ENCODE measurements at places on chromosomes 16 and 17.

GRCh38 chr17:66541461-66542128 lies 239.2 kb downstream of the PRKCA start:
- DNase-seq = peak; percentile 28

DNA sequence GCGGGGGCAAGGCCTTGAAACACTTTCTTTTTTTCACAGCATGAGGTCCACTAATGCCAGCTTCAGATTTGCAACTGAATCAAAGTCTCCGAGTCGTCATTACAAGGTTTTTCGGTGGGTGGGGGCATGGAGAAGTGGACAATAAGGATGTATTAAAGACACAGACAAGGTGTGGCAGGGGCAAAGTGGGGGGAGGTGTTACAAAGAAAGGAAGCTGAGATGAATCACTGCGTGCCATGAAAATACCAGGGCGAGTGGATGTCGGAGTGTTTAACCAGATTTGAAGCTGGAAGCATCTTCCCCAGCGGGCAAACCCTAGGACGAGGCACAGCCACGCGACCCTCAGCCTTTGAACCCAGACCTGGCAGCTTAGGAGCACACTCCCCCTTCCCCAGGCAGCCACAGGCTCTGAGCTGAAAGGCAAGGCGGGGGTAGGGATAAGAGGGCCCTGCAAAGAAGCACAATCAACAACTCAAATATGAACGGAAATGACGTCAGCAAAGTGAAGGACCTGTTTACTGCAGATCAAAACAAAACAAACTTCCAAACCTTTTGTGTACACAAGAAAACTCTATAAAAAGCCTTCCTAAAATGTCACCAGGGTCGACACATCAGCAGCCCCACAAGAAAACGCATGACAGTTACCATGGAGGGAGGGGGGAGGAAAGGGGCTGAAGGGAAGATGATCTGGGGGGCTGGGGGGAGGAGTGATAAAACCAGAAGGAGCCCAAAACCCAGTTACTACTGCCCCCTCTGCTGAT lies 5.6 kb upstream of the ZFHX3 start:
- DNase-seq = no peak

GRCh38 chr17:8700546-8700945 lies 44.1 kb downstream of the CCDC42 start:
- no peak for DNase-seq

DNA sequence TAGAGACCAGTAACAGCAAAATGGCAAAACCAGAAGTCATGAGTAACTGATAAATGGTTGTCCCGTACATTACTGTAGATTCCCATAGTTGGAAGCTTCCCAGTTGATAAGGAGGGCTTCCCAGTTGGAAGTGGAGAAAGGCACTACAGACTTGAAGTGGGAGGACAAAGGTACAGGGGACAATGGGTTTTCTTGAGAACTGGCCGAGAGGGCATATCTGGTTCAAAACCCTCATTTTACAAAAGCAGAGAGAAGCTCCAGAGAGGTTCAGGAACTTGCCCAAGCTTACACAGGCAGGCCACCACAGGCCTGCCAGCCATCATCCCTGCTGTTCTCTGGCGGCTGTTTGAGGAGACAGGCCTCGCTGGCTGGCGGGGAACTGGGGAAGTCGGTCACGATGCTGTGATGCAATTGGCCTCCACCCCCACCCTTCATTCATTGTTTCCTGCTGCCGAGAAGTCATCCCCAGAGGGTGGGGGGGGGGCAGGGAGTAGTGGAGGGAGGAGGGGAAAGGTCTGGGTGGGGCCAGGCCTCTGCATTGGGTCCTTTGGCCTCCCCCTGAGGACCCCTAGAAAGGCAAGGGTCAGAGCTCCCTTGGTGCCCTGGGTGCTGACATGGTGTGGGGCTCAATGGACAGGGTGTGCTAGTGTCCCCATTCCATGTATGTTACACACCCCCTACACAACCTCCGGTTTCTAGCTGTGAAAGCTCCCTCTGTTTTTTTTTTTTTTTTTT lies 3.0 kb downstream of the UBALD2 start:
- DNase-seq = no peak

- DNase-seq = peak; percentile 43
These were observed 1.5 kb downstream of the ZNF205 start for GRCh38 chr16:3113765-3114479.

GRCh38 chr17:76567634-76568432 lies 17.8 kb downstream of the ST6GALNAC2 start:
- DNase-seq = no peak

GRCh38 chr16:67394155-67395104 lies 1.1 kb upstream of the TPPP3 start:
- peak; percentile 71 for DNase-seq

GRCh38 chr17:47705536-47706530 lies 11.9 kb downstream of the TBKBP1 start:
- DNase-seq = no peak

- no peak for DNase-seq
These were observed 71.4 kb downstream of the BCAS3 start for GRCh38 chr17:60749050-60749449.

DNA sequence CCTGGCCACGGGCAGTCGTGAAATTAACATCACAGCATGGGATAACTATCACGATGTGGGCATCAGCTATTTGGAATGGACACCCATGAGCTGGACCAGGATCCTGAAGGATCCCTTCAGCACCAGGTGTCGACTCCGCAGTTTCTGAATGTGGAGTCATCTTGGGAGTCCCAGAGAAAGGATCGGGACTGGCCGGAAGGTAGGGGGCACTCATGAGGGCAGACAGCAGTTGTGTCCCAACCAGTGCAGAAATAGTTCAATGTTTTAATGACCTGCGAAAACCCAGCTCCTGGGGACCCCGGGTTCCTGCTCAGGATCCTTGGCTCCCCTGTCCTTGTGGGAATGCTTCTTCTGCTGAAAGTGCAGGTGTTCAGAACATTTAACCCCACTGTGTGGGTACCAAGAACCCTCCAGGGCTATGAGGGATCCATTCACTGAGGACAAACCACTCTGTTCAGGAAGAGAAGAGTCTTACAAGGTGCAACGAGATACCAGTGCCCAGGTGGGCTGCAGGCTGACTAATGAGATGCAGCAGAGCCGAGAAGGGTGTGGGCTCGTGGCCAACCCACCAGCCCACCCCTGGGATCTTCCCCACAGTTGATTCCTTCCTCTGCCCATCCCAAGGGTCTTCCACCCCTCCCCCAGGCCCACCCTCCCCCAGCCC lies 154.8 kb downstream of the SALL1 start:
- DNase-seq = no peak

DNA sequence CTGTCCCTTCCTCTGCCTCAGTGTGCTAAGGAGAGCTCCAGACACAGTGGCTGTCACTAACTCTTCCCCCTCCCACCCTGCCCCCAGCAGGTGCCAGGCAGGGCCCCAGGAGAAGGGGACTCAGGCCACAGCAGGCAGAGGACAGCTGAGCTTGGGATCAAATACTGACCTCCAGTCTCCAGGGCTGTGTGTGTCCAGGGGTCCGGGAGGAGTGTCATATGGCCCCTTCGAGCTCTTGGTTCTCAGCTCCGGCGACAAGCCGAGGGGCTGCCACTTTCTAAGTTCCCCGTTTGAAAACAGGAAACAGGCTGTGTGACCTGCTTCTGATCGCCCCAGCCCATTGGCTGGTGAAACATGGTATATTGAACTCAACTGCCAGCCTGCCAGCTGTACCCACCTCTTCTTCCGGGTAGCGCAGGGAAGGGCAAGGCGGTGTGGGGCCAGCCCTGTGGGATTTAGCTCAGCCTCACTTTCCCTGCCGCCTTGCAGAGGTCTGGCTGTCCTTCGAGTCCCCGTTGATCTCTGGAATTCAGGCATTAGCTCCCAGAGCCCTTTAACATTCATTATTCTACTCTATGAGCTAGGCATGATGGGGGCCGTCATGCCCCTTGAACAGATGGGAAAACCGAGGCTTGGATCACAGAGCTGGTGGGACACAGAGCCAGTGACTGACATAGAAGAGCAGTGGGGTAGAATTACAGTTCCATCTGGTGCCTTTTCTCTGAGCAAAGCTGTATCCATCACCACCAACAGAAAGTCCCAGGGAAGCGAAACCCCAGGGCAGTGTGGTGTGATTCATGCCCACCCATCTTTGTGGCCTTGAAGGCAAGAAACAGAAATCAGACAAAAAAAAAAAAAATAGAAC lies at the start of gene SNX20:
Gene SNX20, minus strand, starts transcription at position 292 of the 865 bp plus-strand sequence. CDS start 3,786 bp downstream, outside the sequence.
- DNase-seq = no peak

DNA sequence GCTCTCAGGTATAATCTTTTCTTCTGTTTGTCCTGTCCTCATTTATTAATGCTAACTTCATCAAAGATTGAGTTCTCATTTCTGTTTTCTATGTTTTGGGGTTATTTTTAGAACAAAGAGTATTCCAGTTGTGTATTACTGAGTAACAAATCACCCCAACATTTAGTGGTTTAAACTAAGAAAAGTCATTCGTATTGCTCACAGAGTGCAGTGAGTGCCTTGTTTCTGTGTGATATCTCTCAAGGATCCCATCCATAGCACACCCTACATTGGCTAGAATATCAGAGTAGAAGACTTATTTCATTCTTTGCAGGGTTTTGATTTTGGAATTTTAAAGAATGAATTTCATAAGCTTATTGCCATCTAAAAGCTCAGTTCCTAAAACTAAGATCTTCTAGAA lies 72.1 kb downstream of the VMP1 start:
- no peak for DNase-seq

GRCh38 chr17:68599091-68599490 lies 2.1 kb downstream of the FAM20A start:
- DNase-seq = no peak

- DNase-seq = peak; percentile 34
These were observed 48.1 kb downstream of the RMI2 start for GRCh38 chr16:11393366-11393765.

DNA sequence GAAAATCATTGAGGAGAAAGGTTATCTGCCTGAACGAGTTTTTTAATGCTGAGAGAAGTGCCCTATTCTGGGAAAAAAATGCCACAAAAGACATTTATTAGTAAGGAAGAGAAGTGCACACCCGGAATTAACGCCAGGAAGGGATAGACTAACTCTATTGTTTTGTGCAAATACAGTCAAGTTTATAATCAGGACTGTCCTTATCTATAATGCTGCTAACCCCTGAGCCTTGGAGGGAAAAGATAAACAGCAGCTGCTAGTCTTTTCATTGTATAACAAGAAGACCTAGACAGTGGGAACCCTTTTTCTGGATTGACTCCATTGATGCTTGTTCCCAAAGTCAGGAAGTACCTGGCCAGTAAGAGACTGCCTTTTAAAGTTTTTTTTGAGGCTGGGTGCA lies 26.5 kb downstream of the BCAS3 start:
- no peak for DNase-seq

DNA sequence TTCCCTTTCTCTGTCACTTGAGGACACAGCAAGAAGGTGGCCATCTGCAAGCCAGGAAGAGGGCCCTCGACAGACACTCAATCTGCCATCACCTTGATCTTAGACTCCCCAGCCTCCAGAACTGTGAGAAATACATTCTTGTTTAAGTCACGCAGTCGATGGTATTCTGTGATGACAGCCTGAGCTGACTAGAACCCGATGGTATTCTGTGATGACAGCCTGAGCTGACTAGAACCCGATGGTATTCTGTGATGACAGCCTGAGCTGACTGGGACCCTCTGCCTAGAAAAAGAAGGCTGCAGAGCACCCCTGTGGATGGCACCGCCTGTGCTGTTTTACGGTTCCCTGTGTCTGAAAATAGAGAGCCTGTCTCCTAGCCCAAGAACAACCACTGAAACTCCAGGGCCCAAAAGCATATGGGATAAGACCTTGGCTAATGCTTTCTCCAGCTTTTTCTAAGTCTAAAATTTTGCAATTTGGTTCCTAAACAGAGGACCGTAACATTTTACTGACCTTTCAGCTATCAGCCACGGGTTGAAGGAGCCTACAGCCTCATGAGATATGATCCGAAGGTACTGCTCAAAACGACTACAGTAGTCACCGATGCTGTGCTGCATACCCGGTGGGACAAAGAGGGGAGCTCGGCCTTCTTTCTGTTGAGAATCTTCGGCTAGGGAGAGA lies 33.1 kb upstream of the PITPNM3 start:
- DNase-seq = no peak

DNA sequence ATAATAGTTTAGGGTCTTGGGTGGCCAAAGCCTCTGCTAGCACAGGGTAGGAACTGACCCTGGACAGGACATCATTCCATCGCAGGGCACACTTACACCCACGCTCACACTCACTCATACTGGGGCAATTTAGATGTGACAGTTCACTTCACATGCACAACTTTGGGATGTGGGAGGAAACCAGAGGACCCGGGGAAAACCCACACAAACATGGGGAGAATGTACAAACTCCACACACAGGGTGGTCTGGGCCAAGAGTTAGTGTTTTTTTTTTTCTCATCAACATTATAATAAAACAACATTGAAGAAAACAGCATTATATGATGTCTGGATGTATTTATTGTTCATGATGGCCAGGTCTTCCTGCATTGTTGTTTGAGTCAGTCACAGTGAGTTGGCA lies 93.6 kb downstream of the CDH13 start:
- no peak for DNase-seq

- no peak for DNase-seq
These were observed 4.1 kb downstream of the MGAT5B start for GRCh38 chr17:76872221-76872873.

GRCh38 chr17:69874175-69874670 lies 200.8 kb upstream of the KCNJ16 start:
- DNase-seq = no peak

- DNase-seq = no peak
These were observed 390 bp downstream of the FOXL1 start for GRCh38 chr16:86578611-86579267.

- DNase-seq = no peak
These were observed 43.7 kb downstream of the IRX5 start for GRCh38 chr16:54974367-54974766.

DNA sequence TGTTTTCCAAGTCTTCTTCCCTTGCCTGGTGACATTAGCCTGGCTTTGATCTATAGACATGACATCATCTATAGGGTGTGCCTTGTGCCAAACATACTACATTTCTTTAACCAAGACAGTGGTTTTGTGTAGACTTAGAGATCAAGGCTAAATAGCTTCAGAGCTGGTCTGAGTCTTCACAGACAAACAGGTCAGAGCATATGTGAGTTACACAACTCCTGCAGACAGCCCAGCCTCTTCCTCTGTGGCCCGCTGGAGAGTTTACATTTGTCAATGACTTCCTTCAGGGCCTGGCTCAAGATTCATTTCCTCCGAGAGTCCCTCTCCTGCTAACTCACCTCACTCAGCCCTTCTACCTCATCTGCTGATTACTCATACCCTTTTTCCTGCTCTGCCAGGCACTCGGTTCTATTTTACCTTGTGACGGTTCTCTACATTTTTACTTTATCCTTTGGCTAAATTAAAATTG lies 73.1 kb upstream of the TANC2 start:
- DNase-seq = no peak

DNA sequence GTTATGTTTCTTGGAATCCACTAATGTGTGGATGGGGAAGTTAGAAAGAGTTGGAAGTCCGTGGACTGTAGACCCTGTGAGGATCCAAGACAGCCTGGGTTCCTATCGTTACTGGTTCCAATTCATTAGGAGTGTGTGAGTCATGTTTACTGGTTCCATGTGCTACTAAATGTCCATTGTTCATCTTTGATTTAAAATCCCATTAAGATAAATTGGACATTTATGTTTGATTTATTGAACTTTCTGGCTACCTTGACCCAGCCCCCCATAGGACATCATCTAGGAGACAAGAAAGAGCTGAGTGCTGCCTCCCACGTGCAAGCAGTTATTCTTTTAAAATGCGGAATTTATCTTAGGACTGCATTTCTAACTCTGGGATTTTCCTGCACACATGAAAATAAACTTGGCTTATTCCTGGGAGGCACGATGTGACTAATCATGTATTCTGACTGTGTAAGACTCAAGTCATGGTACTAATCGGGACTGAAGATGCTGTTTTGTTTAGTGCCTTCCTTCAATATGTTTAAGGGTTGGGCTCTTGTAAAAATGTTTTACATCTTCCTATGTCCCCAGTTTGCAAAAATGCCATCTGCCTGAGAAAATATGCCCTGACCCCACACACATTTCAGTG lies 53.4 kb downstream of the RGS9 start:
- no peak for DNase-seq
